Forelimb muscle (tissue), 1 donor: ENCODE measurements at places on chromosomes 7 and 10. TPM values are rescaled to one million over a fixed set of nuclear protein-coding genes. Genes with fewer than 3 reads are reported as not detected.

GRCh38 chr10:100683545-100684300 is 61.7 kb upstream of the PAX2 start:
- DNase-seq = no peak

The UTF1 gene
- polyA plus RNA-seq = not detected

DNA sequence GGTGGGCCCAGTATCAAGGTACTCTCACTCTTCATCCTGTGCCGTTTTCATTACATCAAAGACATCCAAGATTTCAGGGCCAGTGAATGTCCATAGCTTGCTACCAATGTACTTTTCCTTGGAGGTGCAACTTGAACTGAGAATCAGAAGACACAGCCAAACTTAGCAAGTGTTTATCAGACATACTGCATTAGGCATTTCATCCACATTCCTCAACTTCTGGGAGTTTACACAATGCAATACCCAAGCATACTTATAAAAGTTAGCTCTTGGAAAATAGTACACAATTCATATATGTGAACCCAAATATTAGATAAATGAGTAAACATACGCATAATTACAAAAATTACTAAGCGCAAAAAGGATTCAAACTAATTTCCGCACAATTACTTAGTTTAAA is 216.3 kb upstream of the RHOBTB1 start:
- DNase-seq = no peak

The GARS1 gene
- 62.8 TPM for polyA plus RNA-seq

DNA sequence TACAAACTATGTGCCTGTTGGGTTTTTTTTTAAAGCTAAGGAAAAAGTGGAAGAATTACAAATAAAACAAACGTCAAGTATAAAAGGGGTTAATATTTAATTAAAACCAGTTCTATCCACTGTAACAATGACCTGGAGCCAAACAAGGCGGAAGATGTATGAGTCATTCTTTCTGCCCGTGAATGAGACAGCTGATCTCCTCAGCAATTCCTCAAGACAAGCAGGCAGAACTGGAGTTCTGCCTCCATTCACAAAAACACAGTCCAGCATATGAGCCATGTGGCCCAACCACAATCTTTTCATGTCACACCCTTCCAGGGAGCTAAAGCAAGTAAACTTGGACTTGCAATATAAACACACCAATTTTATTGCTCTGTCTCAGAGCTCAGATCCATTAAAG is 8.4 kb downstream of the ETV1 start:
- DNase-seq = peak; percentile 89

DNA sequence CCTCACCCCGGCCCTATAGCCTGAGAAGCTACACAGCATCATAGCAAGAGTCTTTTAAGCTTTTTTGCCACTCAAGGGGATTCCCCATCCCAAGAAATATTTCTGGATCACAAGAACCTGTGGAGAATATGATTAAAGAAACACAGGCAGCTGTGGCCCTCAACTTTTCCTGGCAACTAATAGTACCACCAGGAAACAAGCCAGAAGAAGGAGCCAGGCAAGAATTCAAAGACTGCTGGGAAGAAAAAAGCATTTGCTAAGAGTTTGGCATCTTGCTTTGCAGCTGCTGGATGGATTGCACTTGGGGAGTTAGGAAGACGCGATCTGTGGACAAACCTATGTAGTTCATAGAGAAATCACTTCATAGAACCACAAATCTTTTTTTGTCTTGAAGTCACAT is 437.8 kb downstream of the PLXDC2 start:
- peak; percentile 73 for DNase-seq

The ANK3 gene
- polyA plus RNA-seq = 144 TPM

GRCh38 chr10:71268758-71269157 is 50.3 kb upstream of the SLC29A3 start:
- no peak for DNase-seq

DNA sequence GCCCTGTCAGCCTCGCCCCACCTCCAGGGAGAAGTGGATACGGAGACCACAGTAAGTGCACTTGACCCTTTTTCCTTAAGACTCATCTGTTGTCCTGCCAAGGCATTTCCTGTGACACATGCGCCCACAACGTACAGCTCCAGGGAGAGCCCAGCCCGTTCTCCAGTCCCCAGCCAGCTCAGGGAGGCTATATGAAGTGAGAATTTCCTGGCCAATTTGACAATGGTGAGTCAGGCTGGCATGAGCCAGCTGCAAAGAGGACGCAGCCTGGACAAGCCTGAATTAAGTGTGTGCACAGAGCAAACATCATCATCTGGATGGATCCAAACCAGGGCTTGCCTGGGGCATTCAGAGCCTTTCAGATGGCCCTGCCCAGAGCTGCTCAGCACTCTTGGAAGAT is 244.8 kb downstream of the KCNMA1 start:
- no peak for DNase-seq

GRCh38 chr7:39659356-39660013 is 36.1 kb downstream of the RALA start:
- no peak for DNase-seq

The ANKRD2 gene
- 48.1 TPM for polyA plus RNA-seq

DNA sequence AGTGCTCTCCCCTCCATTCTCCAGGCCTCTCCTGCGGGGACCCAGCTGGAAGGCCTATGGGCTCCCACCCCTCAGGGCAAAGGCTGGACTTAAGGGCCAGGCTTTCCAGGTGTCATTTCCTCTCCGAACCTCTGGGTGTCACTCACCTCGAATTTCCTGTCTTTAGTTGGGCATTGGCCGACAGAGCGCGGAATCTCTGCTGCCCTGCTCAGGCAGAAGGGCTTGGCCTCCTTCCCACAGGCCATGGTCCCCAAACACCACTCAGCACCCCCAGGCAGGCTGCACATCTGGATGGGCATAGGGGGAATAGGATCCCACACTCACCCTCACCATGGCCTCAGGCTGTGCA is 212.9 kb downstream of the CCSER2 start:
- no peak for DNase-seq

DNA sequence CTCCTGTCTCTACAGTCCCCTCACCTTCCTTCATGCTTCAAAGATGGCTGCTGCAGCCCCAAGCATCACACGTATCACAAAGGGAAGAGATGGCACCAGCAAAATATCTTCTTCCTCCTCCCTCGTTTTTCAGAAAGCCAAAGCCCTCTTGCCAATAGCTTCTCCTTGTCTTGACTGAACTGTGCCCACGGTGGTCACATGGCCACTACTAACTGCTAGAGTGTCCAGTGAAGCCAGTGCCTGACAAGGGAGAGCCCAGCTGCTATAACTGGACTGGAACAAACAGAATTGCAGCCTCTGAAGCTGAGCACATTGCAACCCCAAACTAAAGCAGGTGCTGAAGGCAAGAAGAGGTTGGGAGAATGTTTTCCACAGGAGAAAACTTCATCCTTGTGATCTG is 120.8 kb upstream of the RET start:
- DNase-seq = no peak

- no peak for DNase-seq
These were observed 394.7 kb downstream of the AUTS2 start for GRCh38 chr7:69992938-69993337.

- DNase-seq = no peak
These were observed 3.4 kb downstream of the LRRC27 start for GRCh38 chr10:132335189-132336063.

DNA sequence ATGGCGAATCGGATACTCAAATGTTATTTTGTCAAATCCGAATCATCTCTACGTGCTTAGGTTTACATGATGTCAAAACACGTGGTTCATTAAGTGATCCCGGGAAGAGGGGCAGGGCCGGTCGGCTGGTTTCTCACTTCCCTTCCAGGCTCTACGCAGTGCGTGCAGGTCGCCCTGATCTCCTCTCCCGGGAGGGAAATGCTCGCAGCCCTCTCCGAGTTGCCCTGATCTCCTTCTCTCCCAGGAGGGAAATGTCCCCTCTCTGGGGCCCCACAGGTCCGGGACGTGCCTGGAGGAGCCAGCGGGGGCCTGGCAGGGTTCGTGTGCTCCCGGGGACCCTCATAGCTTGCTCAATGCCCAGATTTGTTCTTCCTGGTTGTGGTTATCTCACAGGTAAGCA is 202.7 kb downstream of the DNAJB6 start:
- no peak for DNase-seq

DNA sequence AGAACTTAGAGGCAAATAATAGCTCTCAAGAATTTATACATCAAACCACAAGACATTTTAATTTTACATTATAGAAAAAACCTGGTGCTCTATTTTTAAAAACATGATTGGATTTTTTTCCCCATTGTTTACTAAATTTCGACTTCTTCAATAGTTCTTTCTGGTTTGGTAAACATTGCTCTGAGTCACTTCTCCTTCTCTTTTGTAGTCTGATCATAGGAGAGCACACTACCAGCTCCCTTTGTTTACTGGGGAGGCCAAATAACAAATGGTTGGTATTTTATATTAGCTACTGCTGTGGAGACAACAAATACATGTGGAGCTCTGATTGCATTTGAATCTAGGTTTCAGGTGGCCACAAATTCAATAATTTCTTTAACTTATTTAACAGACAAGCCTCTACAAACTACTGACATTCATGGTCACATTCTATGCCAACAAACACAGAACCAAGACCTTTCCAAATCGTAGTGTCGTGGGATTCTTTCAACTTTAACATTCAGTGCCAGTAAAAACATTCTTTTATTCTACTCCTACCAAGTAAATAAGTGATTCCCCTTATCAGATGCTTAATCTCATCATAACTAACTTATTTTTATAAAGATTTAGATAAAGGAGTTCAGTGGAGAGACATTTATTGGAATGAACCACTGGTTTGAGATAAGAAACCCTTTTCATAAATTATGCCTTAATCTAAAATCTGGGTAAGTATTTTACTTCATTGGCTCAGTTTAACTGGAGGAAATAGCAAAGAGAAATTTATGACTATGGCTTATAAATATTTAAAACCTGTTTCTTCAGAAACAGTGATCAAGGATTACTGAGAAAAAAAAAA is 17.7 kb upstream of the FXYD4 start:
- DNase-seq = no peak

GRCh38 chr10:114077347-114077746 is 33.7 kb downstream of the ADRB1 start:
- no peak for DNase-seq

DNA sequence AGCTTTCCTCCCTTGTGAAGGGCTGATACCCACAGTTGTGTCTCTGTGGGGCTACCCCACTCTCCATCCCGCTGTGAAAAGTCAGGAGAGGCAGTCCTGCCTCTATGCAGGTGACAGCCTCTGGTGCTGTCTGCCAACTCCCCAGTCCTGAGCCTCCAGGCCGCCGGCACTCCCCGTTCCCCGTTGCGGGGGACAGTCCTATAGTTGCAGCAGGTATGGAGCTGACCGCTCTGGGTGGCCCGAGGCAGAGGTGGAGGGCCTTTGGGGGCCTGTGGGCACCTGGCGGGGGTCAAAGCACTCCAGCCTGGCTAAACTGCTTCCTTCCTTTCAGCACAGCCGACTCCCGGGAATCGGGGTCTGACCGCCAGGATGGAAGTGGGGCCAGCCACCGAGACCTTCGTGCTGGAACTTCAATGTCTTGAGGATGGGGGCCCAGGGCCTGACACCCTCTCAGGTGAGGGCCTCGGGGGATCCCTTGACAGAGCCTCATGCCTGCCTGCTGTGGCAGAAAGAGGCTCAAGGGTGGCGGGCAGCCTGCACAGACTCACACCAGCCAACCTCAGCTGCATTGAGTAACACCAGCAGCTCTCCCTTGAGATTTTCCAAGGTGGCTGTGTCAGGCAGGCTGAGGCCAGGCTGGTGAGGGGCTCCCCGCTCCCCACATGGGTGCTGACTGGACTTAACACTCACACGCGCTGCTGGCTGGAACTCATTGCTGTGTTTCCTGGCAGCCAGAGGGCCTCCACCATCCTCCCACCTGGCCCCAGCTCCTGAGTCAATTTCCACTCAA is 1.6 kb downstream of the ZNF853 start:
- DNase-seq = no peak

The DGKI gene
- polyA plus RNA-seq = 0.68 TPM

DNA sequence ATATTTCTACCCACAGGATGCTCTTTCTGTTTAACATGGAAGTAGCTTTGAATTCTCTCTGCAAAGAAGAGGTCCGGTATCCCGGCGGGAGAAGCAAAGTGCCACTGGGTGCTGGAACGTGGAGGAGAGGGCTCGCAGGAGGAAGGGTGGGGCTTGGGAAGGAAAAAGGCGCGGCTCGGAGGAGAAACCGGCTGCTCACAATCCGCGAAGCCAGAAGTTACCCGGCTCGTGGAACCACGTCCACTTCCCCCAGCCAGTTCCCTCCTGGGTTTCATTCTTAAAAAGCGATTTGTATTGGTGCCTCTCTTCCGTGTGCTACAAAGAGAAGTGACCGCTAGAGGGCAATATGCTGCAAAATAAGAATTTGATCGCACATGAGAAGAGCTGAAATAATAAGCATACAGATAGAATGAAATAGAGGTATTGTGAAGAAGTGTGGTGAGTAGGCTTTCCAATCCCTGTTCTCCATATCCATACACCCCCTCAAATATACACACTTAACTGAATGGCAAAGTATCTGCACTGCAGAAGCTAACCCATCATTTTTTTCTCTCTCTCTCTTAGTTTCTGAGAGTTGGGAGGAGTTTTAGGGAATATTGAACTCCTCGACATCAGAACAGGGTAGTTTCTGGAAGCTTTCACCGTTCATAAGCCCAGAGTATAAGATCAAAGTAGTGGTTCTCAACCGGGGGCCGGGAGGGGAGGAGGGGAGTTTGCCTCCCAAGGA is 31.1 kb downstream of the TRIL start:
- peak; percentile 88 for DNase-seq

DNA sequence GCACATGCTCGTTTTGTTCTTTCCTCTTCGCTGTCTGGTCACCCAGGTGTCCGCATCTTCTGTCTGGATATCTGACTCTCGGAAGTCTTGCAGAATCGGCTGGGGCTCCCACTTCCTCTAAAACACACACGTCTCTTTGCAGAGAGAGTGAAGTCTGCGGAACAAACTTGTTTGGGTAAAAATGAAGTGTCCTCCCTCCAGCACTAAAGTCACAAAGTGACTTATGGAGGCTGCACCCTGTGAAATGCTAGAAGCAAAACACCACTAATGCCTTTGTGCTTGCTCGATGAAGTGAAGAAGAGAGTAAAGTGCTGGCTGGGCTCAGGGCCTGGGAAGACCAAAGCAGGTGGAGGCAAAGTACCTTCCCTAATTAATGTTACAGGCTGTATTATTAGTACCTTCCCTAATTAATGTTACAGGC is 71.4 kb downstream of the FGFR2 start:
- no peak for DNase-seq

The NPFFR1 gene
- polyA plus RNA-seq = 0.05 TPM

DNA sequence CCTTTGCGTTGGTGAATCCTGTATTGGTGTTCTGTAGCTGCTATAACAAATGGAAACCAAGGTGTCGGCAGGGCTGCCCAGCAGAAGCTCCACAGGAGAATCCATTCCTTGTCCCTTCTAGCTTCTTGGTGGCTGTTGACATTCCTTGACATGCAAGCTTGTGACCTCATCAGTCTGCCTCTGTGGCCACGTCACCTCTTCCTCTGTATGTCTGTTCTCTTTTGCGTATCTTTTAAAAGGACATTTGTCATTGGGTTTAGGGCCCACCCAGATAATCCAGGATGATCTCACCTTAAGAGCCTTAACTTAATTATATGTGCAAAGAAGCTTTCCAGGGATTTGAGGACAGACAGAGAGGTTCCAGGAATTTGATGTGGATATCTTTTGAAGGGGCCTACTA is 15.3 kb upstream of the ZCCHC24 start:
- no peak for DNase-seq
